Endothelial cell (in vitro differentiated cells): ENCODE measurements at places on chromosomes 11 and 22.

DNA sequence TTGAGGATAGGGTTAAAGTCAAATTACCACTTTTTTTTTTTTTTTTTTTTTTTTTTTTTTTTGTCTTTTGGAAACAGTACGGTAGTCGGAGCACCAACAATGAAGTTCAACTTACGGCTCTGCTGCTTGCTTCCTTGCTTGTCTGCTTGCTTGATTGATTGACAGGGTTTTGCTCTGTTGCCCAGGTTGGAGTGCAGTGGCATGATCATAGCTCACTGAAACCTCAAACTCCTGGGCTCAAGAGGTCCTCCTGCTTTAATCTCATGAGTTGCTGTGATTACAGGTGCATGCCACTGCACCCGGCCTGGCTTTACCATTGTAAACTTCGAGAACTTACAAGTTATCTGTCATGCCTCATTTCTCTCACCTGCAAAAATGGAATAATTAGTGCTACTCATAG, 5.8 kb downstream of the SGSM3 start:
- no peak for DNase-seq

- no peak for DNase-seq
Measured at GRCh38 chr11:114133548-114134329, 74.2 kb downstream of the ZBTB16 start.

- no peak for DNase-seq
Measured at GRCh38 chr11:68349461-68350249, 37.3 kb downstream of the LRP5 start.

- DNase-seq = no peak
Measured at GRCh38 chr22:50398831-50399648, 55.9 kb downstream of the PPP6R2 start.

- no peak for DNase-seq
Measured at GRCh38 chr22:18091478-18091877, 13.7 kb downstream of the PEX26 start.

DNA sequence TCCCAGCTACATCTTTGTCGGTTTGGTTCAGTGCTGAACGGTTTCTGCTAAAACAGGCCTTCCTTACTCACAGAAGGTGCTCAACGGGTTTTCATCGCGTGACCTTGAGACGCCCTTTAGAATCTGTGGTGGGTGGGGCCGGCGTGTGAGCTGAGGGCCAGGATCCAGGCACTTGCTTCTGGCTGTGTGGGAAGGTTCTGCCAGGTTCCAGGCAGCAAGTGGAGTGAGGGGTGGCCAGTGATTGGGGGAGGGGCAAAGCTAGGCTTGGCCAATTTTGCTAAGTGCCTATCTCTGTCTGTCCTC, 35.2 kb downstream of the KCNJ4 start:
- DNase-seq = no peak

GRCh38 chr11:130219148-130219547, 59.6 kb downstream of the ST14 start:
- no peak for DNase-seq

DNA sequence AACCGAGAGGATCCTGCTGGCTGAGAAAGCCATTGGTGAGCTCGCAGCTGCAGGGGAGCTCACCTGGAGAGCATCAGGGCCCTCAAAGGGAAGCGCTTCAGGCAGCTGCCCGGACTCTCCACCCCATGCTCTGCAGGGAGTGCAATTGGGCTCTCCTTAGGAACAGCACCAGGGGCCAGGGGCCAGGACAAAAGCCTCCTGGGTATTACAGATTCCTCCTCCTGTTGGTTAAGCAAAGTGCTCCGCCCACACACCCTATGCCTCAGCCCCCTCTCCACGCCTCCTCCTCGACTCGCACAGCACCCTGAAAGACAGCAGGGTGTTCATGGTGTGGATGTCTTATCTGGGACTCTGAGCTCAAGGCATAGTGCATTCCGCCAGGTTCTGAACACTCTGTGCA, 139.9 kb downstream of the SHANK2 start:
- DNase-seq = no peak
